ENCODE measurements at places on chromosomes 2 and 18.

DNA sequence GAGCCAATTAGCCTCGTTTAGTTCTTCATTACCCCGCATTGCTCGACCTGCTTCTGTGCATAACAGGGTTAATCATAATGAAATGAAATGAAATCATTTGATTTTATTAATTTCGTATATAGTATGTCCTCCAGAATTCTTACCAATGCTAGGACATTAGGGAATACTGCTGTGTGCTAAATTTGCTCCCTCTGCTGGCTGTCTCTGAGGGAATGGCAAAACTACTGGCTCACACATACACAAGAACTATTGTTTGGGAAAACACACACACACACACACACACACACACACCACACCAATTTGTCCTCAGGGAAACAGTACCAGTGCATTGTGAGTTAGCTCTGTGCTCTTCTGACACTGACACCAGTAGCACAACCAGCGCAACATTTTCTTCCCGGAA lies 273.3 kb upstream of the TCF4 start:
- peak; percentile 61 for DNase-seq

DNA sequence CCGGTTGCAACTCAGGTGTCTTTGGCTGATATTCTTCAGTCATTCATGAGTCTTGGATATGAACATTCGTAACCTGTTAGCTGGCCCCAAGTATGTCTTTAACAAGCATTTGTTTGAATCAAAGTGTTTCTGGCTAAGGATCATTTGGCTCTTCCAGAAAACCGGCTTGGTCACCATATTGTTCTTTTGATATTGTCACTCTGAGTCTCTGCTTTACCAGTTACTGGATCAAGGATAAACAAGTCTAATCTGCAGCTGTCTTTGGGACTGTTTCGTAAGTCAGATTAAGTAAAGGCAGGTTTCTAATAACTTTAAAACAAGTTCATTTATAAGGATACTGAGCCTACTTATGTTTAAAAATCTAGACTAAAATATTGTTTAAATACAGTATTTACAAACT lies 49.1 kb downstream of the KDM3A start:
- DNase-seq, result no peak

GRCh38 chr2:129117434-129117833 lies 798.8 kb upstream of the HS6ST1 start:
- DNase-seq, result no peak

- DNase-seq, result peak; percentile 29
Observed at GRCh38 chr2:182615036-182615435, 101.0 kb upstream of the DNAJC10 start.

DNA sequence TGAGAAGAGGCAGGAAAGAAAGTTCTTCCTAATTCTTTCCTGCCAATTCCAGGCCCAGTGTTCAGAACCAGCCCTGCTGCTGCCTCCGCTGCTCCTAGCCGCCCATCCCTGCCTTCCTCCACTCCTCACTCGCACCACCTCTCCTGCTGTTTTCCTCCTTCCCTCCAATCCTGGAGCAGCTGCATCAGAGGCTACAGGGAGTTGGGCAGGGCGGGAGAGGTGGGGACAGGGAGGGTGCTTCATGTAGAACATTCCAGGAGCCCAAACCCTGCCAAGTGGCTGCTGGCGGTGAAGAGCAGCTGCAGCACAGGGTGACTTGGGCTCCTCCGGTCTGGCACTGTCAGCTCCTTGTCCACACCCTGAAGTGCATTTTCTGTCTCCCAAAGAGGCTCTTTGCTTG lies 176.3 kb downstream of the TNS1 start:
- no peak for DNase-seq

- DNase-seq, result no peak
Observed at GRCh38 chr2:60652832-60653340, 99.4 kb upstream of the BCL11A start.

GRCh38 chr2:149087751-149088150 lies 49.3 kb downstream of the LYPD6B start:
- no peak for DNase-seq

DNA sequence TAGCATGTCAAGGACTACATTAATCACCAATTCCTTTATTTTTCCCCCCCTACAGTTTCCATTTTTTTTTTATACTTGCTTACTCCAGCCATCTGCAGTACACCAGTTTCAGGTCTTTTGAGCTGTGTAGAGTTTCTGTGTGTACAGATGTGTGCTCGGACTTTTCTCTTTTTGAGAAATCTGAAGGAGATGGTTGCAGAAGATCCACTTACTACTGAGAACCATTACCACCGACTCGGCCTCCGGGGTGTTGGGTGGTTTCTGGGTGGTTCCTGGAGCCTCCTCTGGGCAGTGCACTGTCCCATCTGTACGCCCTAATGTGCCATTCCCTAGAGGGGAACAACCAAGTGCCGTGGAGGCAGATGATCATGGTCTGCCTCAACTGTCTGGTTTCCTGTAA lies 15.4 kb upstream of the LYPD6B start:
- DNase-seq, result no peak

GRCh38 chr2:133166031-133166430 lies 402.2 kb downstream of the NCKAP5 start:
- peak; percentile 81 for DNase-seq

- DNase-seq, result no peak
Observed at GRCh38 chr2:172021074-172021931, 21.6 kb downstream of the METAP1D start.

DNA sequence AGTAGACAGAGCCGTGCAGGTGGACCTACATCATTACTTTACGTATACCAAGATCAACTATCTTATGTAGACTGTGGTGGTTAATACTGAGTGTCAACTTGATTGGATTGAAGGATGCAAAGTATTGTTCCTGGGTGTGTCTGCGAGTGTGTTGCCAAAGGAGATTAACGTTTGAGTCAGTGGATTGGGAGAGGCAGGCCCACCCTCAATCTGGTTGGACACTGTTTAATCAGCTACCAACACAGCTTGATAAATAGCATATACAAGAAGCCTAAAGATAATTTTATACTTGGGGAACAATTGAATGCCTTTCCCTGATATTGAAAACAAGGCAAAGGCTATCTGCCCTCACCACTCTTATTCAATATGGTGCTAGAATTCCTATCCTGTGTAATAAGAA lies 604.2 kb upstream of the ZEB2 start:
- DNase-seq, result no peak

DNA sequence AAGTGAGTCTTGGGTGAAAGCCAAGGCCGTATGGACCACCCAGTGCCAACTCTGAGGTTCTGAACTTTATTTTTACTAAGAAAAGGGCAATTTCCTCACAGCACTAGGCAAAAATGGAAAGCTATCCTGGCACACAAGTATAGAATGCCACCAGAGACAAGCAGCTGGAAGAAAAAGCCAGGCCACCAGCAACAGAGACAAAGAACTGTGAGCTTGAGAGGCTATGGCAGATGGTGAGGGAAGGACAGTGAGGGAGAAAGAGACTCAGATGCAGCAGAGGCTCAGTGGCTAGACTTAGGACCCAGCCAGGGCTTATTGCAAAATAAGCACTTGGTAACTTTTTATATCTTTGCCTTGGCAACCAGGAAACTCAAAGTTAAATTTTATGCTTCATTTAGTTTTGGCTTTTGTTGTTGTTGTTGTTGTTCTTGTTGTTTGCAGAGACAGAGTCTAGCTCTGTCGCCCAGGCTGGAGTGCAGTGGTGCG lies 78.0 kb upstream of the BZW1 start:
- DNase-seq, result no peak

DNA sequence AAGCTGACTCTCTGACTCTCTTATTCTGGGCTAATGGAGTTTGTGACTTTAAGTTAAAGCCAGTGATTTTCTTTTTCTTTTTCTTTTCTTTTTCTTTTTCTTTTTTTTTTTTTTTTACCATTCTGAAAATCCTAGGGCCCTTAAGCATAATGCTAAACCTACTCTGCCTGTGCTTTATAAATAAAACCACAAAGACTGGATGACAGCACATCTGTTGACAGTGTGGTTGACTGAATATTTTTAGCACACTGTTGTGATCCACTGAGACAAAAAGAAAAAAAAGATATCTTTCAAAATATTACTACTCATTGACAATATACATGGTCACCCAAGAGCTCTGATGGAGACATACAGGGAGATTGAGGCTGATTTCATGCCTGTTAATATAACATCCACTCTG lies 121.6 kb downstream of the SNTG2 start:
- no peak for DNase-seq

DNA sequence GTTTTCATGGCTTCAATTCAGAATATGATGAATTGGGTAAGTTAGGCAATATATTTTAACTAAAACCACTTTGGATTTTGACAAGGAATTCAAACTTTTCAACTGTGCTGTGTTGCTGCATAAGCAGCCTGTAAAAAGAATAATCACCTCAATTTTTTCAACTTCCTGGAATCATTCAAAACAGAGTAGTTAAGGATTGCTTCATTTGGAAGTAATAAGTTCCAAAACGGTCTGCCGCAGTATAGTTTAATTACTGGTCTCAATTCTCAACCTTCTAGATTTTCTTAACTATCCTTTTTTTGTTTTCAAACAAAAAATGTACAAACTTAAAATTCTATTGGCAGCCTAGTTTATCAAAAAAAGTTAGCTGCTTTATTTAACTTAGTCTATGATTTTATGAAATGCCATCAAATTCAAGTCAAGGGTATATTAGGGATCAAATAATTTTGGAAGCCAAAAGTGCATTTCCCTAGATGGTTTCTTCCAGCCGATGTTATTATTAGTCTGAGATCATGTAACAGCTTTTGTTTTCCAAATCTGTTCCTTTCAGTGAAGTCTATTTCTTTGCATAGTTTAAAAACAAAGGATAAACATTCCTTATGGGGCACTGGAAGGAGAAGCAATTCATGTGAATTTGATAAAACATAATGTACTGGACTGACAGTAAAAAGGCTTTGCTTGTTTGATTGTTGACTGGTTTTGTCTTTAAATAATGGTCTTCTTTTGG lies 76.1 kb upstream of the ETAA1 start:
- DNase-seq, result no peak

DNA sequence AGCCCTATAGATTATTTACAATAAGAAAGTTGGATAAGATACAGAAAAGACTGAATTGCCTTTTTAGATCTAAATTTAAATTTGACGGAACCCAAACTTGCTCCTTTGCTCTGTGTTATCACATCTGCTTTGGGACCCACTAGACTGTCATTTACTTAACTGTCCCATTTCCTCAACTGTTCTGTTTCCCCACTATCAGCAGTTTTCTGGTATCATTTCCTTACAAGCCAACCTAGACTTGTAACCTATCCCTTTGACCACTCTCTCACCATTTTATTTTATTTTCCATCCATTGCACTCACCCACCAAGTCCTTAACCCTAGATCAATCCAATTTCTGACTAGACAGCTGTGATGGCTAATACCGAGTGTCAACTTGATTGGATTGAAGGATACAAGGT lies 38.6 kb upstream of the CD28 start:
- no peak for DNase-seq

DNA sequence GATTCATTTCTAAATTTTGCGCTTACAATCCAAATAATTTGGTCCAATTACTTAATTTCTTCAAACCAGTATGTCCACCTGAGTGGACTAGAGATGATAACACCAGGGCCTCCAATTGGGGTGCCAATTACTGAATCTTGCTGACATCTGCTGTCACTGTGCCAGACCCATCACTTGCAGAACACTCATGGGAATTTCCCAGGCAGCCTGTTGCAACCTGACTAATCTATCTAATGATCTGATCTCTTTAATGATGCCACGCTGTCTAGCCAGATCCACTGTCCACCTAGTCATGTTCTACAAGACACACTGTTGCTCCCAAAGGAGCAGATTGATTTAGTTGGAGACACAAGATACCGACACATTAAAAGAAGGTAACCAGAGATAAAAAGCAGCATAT lies 11.8 kb upstream of the LRP1B start:
- no peak for DNase-seq

DNA sequence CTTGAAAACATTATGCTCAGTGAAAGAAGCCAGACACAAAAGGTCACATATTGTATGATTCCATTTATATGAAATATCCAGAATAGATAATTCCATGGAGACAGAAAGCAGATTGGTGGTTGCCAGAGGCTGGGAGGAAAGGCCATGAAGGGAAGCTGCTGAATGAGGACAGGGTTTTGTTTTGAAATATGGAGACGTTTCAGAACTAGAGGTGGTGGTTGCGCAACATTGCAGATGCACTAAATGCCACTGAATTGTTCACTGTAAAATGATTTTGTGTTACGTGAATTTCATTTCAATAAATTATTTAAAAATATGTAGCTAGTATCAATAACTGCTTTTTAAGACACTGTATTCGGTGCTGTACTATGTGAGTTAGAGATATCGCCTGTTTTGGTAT lies 101.7 kb upstream of the ZNF236 start:
- no peak for DNase-seq

DNA sequence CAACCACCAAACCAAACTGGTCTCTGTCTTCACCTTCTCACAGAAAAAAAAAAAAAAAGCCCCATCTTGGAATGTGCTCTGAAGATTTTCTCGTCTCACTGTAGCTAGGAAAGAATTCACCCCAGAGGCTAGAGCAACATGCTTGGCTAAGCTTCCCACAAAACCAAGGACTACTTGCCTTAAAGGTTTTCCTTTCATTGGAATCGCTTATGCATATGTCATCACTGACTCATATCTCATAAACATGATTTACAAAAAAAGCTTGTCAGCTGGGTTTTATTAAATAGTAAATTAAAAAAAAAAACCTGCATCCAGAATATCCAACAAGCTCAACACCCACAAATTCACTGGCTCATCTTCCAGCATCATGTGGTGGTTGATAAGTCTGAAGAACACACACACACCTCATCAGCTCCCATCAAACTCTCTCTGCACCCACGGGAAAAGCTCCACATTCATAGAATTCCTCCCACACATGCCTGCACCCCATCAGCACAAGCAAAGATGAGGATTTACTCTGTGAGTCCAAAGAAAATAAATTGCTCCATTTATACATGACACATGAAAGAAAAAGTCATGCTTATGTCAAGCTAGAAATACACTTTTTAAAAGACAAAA lies 182.0 kb upstream of the TRIB2 start:
- peak; percentile 99 for DNase-seq

DNA sequence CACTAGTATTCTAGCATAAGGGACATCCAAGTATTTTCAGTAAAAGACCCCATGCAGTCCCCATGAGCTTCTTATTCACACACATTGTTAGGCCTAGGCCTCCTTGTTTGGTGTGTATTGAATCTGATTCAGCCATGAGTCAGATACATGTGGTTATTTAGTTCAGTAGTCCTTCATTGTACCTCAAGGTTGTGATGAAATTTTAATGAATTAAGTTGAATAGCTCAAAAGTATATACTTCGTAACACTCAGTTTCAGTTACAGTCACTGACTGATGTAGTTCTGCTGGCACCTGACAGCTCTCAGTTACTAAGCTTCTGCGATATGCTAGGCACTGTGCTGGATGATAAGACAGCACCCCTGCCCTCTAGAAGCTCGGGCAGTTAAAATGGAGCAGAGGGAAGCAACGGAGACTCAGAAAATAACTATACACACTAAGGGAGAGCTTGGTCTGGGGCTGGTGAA lies 86.4 kb downstream of the XRCC5 start:
- DNase-seq, result peak; percentile 80
